Activated T-cell treated with anti-CD3 and anti-CD28 coated beads, Interleukin-2, amount 50 U/mL, for 48 hours (primary cell): ENCODE measurements at places on chromosomes 6 and 20.

- DNase-seq: no peak
Observed at GRCh38 chr6:5274231-5274630, 12.9 kb downstream of the FARS2 start.

- DNase-seq: no peak
Observed at GRCh38 chr6:158934157-158934556, 65.8 kb downstream of the RSPH3 start.

GRCh38 chr6:159582736-159583135 is 110.3 kb downstream of the SOD2 start:
- no peak for DNase-seq

DNA sequence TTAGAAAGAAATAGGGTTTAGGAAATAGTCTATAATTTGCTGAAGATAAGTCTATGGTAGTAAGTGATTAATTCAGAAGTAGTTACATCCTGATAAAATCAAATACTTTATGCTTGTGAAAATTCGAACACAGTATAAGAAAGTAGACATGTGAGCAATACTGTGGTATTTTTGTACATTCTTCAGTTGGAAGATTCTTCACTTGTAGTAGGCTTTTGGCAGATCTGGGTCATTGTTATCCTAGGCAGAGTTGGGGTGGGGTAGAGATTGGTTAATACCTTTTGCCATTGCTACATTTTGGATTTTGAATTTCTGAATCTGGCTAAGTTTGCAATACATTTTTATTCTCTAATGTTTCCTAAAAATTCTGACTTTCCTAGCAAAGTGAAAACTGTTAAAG is 197.5 kb downstream of the BCKDHB start:
- DNase-seq: no peak

DNA sequence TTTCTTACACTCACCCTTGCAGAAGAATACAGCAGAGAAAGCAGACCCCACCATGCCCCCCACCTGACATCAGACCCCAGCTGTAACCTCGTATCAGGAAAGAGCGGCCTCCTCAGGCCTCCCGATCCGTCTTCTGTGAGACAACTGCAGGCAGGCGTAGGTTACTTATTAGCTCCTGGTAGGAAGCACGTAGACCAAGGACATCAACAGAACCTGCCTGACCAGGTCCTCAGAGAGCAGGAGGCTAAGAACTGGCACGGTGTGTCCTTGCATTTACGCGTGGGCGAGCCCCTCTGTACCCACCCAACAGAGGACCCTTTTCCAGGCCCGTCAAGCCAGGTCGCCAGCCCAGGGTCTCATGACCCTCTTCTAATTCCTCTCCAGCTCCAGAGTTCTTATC is 51.0 kb downstream of the ABHD12 start:
- DNase-seq: no peak

DNA sequence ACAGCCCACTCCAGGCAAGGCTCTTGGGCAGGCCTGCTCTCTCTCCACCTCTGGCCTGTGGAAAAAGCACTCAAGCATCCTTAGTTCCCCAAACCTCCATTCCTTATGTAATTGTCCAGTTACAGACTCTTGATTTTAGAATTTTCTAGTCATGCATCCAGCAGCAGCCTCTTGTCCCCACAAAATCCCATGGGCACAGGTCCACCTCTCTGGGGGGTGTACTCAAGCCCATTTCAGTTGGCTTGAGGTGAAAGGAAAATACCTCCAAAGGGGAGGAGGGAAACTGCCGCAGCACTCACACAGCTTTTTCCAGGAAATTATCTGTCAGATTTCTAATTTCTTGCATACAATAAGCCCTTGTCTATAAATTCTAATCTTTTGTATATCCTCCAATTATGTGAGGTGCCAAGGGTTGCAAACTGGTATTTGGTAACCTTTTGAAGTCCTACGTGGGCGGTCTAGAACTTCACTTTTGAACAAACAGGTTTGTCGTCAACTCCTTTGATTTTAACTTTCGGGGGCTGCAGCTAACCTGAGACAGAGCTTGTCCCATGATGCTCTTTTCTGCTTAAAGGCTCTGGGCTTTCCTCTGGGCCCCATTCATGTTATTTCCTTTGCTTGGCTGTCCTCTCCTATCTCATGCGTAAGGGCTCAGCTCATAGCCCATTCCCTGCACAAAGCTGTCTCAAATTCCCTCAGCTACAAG is 104.7 kb upstream of the CEP85L start:
- peak; percentile 34 for DNase-seq

DNA sequence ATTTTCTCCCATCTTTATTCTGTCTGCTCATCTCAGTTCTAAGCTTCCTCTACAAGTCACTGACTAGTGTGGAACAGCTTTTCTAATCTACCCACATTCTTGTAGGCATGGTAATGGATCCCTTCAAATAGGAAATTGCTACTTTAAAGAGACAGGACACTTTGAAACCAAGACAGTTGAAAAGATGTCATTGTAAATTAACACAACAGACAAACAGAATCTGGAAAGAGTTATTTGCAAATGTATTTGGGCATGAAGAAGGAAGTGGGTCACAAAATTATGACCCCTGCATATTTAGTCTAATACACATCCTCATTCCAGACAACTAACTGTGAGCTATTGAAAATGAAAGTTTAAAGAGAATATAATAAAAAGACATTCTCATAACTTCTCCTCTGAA is 298.2 kb upstream of the MARCKS start:
- DNase-seq: no peak

DNA sequence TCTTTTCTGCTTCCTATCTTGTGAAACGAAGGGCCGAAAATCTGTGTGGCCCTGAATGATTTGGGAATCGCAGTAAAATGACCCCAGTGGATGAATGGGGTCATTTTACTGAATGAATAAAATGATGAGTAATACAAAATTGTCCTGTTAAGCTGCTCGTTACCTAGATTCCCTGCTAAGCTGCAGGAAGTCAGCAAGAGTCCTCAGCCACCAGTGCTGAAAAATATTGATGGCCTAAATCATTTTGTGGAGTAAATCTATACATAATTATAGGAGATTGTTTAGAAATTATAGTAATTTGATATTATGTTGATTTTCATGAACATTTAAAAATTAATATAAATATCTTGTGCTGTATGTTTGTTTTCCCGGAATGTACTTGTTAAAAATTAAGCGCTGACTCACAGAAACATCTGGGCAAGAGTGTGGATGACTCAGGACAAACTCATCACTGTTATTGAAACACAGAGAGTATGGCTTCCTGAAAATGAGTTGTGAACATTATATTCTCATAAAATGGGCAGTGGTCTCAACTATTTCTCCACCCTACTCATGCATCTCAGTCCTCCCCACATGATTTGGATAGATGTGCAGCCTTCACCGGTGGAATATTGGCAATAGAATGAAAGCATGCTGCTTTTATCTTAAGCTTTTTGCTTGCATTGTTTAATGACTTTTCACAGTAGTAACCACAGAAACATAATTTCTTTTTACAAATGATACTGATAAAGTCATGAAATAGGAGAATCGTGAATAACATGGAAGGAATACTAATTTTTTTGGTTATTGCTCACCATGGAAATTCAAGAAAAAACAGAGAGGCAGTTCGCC is 36.2 kb upstream of the RGS17 start:
- no peak for DNase-seq

DNA sequence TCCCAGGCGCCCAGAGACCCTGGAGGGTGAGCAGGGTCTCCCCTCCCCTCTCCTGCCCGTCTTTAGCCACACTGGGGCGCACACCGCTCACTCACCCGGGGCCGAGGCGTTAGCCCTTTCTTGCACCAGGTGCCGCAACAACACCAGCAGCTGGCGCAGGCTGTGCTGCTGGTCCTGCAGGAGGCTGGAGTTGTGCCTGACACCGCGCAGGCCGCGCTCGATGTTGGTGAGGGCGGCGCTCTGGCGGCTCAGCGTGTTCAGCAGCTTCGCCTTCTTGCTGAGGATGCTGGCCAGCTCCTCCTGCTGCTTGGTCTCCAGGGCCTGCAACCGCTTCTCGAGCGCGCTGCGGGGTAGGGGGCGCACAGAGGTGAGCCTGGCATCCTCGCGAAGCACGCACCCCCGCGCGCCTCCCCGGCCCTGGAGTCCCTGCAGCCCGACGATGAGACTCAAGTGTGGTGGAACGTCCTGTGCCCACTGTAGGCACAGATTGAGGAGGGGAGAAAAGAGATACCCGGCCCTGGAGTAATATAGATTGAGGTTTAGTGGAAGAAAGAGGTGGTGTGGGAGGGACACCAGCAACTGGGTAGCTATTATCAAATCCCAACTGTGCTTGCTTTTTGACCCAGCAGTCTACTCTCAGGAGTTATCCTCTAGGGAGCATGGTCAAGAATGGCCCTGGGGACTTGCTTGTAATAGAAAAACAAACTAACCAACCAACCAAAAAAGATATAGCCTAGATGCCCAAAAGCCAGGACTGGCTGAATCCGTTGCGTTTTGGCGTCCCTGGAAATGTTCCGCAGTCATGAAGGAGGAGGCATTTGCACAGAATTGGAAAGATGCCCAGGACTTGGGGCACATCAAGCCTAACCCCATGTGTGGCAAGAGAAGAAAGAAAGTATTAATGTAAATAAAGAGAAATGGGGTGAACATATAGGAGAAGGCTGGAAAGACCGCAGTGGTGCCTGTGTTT is 30.9 kb downstream of the ANGPT4 start:
- DNase-seq: no peak

DNA sequence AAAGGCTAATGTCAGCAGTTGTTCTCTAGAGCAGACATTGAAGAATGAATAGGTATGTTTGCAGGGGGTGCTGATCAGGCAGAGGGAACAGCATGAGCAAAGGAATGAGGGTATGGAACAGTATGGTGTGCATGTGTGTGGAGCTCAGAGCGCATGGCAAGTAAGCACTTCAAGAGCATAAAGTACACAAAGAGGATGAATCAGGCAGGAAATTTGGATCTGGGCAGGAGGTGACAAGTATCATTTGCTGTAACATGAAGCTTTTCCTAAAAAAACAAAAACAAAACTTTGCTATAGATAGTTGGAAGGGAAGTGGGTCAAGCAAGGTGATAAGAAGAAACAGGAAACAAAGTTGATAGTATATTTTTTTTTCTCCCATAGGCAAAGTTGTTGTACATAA is 746.8 kb downstream of the HDGFL1 start:
- DNase-seq: no peak

- DNase-seq: no peak
Observed at GRCh38 chr20:59363101-59363500, 62.7 kb downstream of the EDN3 start.
